Anterior cingulate cortex (tissue), 58 donors: ENCODE measurements at places on chromosomes 5 and 9.
A peak's percentile ranks its signal among the peaks of the same experiment; 100 is the strongest.

DNA sequence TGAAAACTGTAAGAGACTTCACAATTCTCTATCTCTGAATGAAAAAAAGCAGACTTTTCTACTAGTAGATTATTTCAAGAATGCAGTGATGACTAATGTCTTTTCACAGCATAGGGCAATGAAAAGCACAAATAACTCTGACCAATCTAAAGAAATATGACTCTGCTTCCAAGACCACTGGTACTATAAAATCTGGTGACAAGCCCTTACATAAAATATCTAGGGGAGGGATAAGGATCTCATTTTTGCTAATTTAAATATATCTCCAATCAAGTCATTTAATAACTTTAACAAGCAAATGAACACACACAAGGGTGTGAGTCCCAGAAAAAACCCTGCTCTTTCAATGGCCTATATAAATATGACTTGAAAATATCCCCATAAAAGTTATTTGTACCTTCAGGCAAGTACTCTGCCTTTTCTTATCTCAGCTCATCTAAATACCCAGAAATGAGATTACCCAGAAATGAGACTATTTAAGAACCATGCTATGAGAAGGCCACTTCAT is 105.2 kb downstream of the GNAQ start:
- DNase-seq: no peak

- DNase-seq: no peak
Observed at GRCh38 chr5:107652839-107653607, 17.7 kb downstream of the EFNA5 start.

DNA sequence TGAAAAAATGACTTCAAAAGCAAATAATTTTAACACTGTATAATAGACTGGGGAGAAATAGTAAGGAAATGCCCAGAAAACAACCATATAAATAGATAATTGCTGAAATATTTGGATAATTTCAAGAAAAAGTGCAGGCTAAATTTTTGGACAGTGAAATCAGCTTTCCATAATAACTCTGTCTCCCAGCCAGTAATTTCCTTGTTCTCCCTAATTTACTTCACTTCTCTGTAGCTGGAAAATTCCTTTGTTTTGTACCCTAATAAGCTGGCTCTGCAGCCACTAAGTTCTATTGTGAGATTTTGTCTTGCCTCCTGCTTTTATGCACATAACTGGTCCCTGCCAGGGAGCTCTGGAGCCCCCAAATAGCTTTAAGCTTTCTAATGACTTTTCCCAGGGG is 27.7 kb downstream of the PRDM6 start:
- DNase-seq: no peak

DNA sequence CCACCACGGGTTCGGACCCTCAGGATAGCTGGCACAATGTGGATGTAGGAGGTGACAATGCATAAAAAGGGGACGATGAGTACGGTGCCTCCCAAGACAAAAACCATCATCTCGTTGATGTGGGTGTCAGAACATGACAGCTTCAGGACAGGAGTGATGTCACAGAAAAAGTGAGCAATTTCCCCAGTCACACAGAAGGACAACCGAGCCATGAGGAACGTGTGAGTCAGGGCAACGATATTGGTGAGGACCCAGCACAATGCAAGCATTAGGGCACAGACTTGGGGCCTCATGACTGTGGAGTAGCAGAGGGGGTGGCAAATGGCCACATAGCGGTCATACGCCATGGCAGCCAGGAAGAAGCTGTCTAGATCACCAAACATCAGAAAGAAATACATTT is 491 bp downstream of the OR1N1 start:
- no peak for DNase-seq

DNA sequence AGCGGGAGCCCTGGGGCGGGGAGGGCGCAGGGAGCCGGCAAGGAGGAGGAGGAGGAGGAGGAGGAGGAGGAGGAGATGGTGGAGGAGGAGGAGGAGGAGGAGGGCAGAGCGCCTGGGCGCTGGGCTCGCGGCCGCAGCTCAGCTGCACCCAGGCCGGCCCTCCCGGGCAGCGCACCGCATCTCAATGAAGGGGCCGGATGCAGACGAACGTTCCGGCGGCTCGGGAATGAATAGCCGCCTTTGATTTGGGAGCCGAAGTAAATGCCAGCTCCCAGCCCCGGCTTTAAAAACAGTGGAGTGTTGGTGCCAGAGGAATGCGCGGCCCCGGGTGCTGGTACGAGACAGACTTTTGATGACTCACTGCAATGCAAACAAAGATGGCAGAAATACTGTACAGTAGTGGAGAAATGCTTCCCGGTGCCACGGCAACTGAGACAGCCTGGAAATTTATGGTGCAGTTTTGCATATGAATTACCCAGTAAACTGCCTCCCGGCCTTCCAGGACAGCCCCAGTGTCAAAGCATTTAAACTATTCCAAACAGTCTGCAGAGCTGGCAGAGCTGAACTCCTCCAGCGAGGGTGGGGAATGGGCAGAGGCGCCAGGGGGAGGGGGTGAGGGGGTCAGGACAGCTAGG is 43.1 kb downstream of the NACC2 start:
- DNase-seq: peak; percentile 88

- DNase-seq: no peak
Observed at GRCh38 chr5:11588803-11589202, 315.4 kb downstream of the CTNND2 start.

DNA sequence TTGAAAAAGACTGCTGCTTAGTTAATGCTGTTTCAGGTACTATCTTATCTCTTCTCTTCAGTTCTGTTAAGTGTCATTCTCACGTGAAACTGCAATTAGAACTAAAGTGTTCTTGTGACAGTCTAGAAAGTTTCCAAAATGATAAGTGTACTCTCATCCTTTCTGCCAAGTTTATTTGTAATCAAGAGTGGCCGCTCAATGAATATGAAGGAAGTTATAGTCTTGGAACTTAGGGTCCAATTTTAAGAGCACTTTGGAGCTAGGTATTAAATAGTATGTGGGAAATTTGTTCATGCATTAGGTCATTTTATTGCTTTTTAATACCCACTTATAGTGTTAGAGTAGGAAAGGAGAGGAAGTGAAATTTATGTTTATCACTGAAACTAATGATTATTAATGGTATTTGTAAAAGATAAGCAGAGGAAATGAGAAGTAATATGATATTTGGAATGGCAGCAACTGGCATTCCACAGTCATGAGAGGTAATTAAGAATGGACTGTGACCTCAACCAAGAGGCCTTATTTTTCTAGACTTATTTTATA is 20.4 kb downstream of the XRCC4 start:
- DNase-seq: no peak

DNA sequence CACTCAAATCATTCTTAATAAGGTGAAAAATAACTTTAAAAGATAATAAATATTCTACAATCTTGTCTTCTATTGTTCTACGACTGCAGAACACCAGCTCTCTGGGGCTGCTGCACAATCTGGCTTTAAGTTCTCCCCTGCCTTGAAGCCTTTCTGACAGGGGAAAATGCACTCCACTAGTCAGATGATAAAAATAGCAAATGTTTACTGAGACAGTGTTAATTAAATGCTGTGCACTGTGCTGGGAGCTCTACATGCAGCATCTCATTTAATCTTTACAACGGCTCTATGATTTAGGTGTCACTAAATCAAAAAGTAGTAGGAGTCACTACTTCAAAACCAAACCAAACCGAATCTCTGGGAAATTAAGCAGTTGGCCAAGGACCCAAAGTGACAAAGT is 132.7 kb downstream of the SLIT3 start:
- DNase-seq: no peak

DNA sequence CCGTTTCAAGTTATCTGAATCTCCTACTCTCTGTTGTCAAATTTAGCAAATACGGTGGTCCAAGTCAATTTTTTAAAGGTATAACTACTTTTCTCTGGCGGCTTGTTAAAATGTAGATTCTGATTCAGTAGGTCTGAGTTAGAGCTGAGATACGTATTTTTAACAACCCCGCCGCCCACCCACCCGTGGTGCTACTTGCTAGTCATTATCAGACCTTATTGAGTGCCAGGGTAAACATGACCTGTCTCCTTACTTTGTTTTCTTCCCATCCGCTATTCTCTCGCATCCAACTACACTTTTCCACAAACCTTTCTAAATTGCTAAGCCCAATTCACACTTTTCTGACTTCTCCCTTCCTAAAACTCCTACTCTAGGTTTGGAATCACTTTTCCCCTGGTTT is 694 bp upstream of the PLAA start:
- no peak for DNase-seq
